CD14-positive monocyte (primary cell): ENCODE measurements at places on chromosomes 4 and X.

- no peak for DNase-seq
Measured at GRCh38 chr4:124961138-124961750, 248.7 kb upstream of the ANKRD50 start.

DNA sequence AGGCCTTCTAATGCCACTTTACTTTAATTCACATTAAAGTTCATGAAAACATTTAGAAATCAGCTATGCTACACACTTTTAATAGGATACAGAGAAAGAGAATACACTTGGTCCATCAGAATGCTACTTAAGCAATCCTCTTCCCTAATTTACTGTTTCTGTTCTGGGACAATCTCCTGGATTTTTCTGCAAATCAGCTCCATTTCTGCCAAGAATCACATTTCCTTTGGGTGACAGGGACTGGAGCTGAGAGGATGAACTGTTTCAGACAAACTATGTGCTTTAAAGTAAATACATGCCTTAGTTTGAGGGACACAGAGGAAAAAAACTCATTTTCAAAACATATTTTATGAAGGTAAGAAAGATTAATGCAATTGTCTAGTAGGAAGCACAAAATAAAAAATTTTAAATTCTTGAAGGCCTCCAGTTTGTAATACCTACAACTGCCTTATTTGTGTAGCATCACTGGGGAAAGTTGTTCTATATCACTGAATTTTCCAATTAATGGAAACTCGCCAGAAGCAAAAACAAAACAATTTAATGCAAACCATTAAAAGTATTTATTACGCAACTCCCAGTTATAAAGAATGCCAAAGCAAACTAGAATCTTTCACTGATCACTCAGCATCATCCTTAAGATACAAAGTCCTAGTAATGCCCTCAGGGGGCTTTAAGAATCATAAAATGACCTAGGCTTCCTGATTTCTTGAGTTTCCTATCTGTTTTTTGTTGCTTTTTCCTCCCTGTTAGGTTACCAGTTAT, 36.3 kb downstream of the BCLAF3 start:
- DNase-seq, result no peak

- no peak for DNase-seq
Measured at GRCh38 chr4:183571350-183571941, 66.6 kb downstream of the ING2 start.

DNA sequence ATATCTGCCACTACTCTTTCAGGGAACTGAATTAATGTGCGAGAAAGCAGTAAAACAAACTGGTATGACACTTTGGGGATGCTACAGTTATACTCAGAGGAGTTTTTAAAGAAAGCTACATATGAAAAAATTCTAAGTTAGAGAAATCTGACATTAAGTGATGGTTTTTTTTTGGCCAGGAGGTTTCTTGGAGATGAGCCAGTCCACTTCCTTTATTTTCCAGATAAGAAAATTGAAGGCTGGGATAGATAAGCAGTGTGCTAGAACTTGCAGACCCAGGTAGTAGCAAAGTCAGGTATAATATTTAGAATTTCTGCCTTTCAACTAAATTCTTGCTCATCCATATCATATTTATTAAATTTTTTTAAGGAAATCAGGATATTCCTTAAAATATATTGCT, 106.8 kb downstream of the FAT4 start:
- no peak for DNase-seq

- no peak for DNase-seq
Measured at GRCh38 chr4:124937993-124938392, 225.5 kb upstream of the ANKRD50 start.

GRCh38 chr4:78543424-78544125, 8.0 kb upstream of the ANXA3 start:
- no peak for DNase-seq

DNA sequence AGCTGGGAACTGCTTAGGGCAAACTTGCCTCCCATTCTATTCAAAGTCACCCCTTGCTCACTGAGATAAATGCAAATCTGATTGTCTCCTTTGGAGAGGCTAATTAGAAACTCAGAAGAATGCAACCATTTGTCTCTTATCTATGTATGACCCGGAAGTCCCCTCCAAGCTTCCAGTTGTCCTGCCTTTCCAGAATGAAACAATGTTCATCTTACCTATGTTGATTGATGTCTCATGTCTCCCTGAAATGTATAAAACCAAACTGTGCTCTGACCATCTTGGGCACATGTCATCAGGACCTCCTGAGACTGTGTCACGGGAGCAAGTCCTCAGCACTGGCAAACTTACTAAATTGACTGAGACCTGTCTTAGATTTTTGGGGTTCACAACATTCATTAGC, 37.1 kb upstream of the TMPRSS11E start:
- no peak for DNase-seq

DNA sequence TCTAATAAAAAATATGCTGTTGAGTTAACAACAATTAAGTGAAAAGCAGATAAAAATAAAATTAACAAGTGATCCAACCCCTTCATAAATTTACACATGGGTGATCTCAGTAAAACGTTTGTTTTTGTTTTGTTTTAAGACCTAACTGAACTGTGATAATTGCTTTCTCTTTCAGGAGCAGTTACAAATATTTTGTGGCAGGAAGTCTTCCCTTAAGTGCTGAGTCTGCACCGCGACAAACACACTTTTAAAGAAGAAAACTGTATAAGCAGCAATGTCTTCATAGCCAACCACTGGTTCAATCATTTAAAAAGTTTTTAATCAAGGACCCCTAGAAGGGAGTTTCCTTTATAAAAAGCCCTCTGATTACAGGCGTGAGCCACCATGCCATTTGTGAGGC, 53.7 kb upstream of the NFKB1 start:
- DNase-seq, result no peak

- no peak for DNase-seq
Measured at GRCh38 chr4:24533364-24533763, 51.0 kb downstream of the DHX15 start.

DNA sequence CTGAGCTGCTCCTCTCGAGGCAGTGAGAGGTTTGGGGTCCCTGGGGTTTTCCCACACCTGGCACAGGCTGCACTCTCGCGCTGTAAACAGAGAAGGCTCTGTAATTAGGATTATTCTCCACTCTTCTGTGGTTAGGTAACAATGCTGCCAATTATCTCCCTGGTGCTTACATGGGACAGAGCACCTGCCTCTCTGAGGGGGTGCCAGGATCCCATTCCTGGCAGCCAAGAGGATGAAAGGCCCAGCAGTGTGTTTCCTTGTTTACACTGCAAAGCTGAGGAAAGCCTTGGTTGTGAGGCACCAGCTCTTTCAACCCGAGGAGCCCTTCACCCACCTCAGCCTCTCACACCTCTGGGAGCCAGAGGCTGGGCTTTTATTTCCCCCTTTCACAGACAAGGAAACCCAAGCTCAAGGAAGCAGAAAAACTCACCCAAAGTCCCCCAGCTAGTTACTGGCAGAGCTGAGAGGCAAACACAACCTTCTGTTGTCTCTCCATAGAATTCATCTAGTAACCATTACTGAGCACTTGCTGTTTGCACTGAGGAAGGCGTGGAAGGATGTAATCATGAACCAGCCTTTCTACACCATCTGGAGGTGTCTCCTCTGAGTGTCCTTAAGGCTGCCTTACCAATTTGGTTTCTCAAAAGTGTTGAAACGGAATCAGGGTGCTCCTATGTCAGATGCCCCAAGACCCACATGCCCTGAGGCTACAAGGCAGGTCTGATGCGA, 39.7 kb upstream of the PROM1 start:
- no peak for DNase-seq

- DNase-seq, result no peak
Measured at GRCh38 chr4:173530326-173531085, 477 bp upstream of the HAND2 start.

DNA sequence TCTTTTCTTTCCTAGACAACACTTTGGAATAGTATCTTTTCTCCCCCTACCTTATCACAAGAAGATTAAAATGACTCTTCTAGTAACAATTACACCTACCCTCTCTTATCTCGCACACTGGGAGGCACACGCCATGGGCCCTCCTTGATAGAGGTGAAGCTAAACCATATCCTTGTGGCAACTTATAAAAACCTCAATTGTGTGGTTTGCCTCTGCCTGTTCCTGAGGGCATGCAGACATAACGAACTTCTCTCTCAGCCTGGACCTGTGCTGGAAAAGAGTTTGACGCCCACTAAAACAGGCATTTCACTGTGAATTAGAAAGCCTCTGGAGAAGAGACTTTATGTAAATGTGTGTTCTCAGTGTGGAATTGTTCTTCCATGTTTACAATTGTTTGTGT, 141.2 kb downstream of the NDST3 start:
- DNase-seq, result no peak

GRCh38 chr4:141467225-141467624, 169.2 kb upstream of the IL15 start:
- DNase-seq, result no peak

GRCh38 chr4:101441446-101441845, 94.1 kb upstream of the PPP3CA start:
- DNase-seq, result no peak

DNA sequence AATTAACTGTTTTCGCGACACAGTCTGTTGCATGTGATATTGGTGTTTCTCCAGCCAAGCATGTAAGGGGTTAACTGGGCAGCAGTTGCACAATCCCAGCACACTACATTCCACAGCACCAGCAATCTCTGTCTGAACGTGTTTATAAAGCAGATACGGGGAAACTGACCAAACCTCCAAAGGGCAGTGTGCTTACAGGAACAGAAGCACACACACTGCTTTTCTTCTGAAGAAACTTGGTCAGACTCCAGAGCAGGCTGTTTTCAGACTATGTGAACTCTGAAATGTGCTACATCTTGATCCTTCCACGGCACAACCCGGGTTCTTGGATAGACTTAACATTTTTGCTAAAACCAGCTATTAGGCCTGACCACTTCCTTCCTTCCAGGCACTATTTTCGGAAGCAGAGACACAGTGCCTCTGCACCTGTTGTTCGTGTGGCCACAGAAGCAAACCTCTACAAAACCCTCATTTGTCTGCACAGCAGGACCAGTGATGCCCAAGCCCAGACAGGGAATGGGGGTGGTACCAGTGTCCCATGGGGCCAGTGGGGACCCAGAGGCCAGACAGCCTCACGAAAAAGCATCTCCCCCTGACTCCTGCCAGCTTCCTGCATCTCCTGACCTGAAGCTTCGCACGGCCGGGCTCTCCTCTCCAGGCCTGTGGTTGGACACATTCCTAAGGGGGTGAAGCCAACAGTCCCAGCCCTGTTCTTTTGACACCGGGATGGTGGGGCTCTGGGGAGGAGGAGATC, 90.1 kb downstream of the IRF2 start:
- DNase-seq, result peak; percentile 32

- no peak for DNase-seq
Measured at GRCh38 chr4:8225706-8226443, 26.8 kb downstream of the SH3TC1 start.

- no peak for DNase-seq
Measured at GRCh38 chrX:2183193-2183725, 317.5 kb downstream of the DHRSX start.

DNA sequence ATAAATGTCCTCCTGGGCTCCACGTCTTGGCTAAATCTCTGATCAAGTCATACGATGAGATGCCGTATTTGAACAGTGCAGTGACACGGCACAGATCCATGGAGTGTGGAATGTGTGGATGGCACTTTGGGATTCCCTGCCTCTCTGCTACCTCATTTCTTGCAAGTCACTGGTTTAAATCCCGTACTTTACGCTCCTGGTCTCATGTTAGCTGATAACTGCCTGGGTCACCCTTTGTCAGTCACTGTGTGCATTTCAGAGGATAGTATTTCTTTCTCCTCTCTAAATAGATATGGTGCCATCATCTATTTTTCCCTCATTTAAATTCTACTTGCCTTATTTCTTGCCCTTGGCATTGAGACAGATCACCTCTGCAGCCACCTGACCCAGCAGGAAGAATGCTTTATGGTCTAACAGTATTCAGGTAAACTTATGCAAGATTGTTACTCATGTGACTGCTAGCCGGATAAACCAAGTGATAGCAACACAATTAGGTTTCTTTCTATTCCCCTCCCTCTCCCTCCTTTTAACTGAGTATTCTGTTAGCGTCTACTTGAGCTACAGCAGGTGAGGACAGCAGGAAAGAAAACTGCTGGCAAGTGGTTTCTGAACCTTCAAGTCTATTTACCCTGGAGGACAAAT, 2.8 kb downstream of the EGF start:
- DNase-seq, result no peak

DNA sequence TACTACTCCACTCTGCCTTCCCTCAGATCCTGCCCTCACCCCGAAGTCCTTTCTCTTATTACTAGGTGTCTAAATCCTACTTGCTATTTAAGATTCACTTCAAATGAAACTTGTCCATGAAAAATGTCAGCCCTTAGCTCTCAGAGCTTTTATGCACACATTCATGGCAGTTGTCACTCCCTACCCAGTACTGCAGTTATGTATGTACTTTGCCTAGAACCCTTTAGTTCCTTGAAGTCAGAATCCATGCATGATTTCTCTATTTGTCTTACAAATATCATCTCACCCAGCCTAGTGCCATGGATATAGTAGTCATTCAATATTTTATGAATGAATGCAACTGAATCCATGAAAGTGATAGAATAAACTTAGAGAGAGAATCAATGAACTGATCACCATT, 3.3 kb upstream of the EPGN start:
- DNase-seq, result no peak

- DNase-seq, result no peak
Measured at GRCh38 chr4:55838356-55838755, 15.1 kb upstream of the EXOC1 start.

DNA sequence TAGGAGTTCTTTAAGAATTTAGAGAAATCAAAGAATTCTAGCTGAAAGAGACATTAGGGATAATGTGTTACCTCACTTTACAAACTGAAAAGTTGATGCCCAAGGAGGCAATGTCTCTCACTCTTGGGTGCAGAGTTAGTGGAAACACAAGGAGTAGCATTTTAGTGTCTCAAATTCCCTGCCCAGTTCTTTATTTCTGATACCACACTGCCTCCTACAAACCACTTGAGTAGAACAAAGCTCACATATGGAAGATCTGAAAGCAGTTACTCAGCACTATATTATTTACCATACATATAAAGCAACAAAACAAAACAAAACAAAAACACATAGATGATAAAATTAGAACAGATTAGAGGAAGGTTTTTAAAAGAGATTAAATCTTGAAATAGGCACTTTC, 124.2 kb downstream of the REELD1 start:
- no peak for DNase-seq

GRCh38 chr4:24564488-24564887, 19.9 kb downstream of the DHX15 start:
- no peak for DNase-seq

DNA sequence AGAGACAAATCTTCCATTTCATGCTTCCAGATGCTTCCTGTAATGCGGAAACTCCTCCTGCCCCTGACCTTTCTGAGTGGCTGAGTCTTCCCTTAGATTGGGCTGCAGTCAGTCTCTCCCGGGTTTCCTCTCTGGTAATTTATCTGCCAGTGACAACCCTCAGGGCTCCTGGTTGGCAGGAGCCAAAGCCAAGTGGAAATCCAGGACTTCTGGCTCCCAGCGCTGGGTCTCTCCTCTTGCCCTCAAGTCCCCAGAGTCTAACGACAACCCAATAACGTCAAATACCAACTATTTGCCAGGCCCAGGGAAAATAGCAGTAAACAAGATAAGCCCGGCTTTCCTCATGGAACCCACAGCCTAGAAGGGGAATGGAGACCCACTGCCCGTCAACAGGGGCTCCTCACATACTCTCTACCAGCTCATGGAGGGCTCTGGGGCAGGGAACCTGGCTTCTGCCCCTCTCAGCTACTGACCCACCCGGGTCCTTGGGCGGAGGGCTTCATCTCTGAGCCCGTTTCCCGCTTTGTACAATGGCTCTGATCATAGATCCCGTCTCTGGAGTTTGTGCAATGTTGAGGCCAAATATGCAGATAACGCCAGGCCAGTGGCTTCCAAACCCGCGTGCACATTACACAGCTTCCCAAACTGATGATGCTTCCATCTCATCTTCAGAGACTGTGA, 1.1 kb upstream of the TBC1D14 start:
- DNase-seq, result no peak

GRCh38 chr4:182547435-182547834, 304.2 kb downstream of the TENM3 start:
- DNase-seq, result no peak
